ENCODE measurements at places on chromosomes 1 and 21. TPM values are rescaled to one million over a fixed set of nuclear protein-coding genes. Genes with fewer than 3 reads are reported as not detected.

GRCh38 chr1:24727501-24728216 is 17.6 kb upstream of the CLIC4 start:
- DNase-seq, result no peak

GRCh38 chr21:33434770-33435360 is 31.7 kb downstream of the IFNGR2 start:
- no peak for DNase-seq

DNA sequence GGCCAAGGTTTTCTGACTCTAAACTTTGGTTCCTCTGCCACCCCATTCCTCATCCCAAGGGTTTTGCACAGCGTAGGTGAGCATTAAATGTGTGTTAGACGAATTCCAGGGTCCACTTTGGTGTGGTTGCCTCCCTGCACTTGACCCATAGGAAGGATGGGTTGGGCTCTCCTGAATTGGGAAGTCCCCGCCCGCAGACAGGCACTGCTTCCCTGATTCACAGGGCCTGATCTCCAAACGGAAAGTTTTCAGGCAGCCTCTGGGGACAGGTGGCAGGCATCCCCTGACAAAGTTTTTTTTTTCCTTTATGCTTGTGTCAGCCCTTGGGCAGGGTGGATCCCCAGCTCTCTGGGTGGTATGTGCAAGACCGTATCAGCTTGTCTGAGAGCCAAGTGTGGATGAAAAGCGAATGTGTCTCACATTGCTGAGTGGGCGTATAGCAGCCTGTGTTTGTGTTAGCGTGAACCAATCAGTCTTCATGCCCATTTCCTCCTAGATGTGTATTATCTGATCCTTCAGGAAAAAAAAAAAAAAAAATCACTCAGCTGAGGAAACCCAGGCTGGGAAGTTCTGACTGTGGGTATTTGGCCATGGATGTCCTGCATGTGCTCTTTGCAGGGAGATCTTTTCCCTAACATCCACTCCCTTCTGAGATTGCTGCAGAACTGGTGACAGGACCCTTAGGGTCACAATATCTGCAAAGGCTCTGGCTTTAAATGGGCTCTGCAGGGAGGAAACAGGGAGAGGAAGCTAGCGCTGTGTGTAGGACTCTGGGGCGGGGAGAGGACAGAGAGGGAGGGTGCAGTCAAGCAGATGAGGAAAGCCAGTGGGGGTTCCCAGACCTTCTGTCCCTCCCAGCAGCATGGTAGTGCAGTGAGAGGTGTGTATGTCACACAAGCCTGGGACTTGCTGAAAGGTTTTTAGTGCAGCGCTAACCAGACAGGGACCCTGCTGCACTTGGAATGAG is 42.2 kb upstream of the TRABD2B start:
- no peak for DNase-seq

- DNase-seq, result peak; percentile 34
Measured at GRCh38 chr1:205700865-205701401, 20.6 kb upstream of the SLC45A3 start.

DNA sequence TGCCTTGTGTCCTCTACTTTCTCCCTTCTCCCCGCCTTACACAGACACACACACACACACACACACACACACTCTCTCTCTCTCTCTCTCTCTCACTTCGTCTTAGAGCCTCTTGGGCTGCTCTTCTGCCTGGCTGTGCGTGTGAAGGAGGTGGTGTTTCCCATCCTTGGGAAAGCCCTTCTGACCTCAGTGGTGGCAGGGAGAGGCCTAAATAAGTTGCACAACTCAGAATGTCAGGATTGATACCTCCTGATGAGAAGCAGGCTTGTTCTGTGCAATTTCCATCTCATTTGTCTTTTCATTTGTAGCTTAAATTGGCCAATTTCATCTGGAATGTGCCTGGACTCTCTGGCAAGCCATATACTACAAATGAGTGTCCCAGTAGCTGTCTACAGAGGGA is 25.0 kb downstream of the LRRN2 start:
- no peak for DNase-seq

DNA sequence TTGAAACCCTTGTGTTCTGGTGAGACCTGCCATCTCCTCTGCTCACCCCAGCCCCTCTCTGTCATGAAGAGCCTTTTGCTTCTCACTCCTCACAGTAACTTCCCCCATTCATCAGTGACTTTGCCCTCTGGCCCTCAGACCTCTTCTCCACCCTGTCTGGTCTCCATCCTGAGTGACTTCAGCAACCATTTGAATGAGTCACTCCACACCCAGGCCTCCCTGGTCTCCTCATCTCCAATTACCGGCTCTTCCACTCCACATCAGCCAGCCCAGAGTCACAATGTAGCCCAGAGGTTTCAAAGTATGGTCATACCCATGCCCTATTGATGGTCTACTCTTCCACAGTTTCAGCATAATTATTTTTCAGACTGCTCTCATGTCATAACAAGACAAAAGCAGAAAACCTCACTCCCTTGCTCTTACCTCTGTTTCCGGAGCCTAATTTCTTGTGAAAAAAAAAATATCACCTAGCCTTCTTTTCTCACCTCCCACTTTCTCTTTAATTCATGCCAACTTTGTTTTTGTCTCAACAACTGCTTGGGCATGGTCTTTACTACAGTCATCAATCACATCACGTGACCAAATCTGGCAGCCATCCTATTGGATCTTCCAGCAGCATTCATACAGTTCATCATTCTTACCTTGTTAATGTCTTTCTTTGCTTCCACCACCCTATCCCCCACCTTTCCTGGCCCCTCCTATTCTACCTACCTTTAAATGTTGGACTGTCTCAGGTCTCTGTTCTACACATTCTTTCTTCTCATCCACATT is 35.6 kb upstream of the NEK7 start:
- DNase-seq, result no peak

DNA sequence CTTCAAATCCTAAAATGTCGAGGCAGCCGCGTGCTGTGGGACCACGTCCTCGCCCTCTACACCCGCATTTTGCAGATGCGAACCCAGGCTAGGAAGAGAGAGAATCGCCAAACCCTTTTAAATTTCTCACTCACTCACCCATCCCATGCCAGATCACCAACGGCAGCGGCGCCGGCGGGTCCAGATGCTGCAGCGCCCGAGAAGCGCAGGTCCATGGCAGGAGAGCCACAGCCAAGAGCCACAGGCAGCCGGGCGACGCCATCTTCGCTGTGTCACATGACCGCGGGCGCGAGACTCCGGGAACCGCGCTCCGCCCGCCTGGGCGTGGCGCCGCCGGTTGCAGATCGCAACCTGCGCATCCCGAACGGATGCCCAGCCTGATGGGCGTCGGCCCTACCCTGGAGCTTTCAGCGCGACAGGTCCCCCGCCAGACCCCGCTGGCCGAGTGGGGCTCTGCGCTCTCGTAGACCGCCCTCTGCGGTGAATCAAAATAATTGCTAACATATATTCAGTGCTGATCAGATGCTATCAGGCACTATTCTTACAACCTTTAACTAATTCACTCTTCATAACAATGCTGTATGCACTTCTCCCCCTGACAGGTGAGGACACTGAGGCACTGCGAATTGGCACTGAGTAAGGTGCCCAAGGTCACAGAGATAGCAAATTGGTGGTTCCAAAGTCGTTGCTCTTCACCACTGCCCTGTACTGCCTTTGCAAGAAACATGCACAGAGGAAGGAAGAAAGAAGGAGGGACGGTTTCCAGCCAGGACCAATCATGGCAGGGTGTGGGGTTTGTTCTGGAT is at the start of gene PPT1:
Gene PPT1, minus strand, starts transcription at position 276 of the 806 bp plus-strand sequence. Its CDS starts 14 bp downstream, at position 262.
- DNase-seq, result peak; percentile 85

DNA sequence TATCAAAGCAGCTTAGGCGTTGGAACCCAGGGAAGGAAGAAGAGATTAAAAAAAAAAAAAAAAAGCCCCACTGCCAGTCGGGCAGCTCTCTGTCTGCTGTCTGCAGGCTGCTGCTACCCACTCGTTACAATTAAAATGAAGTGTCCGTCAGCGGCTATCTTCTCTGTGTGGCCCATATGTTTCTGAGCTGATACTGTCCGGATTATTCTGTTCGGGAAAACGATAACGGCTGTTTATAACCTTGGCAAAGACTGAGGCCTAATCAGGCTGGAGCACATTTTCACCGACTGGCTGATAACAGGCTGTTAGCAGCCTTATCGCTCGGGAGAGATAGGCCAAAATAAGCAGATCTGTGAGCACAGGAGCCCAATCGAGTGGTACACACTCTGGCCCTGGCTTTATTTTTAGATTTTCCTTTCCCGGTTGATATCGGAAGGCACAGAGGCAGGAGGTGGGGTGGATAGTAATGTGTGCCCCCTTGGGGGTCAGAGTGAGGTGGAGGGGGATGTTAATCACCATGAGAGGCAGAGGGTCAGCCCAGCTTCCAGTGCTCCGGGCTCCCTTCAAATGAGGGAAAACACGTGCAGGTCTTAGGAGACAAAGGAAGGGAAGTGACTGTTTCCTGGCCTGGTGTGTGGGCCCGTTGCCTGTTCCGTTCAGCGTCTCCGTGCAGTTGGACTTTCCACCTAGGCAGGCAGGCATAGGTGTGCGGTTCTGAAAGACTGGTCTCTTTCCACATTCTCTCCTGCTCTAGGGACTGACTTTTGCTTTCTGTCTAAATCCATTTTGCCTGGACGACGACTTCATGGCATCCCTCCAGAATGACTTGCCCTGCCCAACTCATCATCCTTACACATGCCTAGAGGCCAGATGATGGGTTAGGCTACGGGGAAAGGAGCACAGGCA is 153.4 kb downstream of the PBX1 start:
- DNase-seq, result no peak

DNA sequence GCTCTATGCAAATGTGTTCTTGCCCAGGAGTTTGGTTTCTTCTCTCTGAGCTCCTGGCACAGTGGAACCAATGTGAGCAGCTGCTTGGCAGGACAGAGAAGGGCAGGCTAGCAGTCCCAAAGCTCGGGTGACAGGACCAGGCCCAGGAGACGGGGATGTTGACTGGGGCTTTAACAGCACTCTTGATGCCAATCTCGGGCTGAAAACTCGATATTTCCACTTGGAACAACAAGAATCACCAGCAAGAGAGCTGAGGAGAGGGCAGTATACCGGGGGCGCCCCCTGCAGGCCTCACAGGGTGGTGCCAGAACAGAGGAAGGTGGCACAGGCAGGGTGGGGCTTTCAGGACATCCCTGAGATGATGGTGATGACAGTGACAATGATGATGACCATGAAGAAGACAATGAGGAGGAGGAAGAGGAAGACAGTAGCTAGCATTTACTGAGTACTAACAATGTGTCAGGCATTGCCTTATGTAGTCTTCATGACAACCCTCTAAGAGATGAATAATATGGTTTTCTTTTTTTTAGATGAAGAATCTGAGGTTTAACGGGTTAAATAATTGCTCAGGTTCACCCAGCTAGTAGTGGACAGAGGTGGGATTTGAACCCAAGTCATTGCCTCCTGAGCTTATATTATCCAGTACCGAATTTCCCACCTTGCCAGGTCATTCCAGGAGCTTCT is 2.7 kb upstream of the KCNJ9 start:
- peak; percentile 78 for DNase-seq

DNA sequence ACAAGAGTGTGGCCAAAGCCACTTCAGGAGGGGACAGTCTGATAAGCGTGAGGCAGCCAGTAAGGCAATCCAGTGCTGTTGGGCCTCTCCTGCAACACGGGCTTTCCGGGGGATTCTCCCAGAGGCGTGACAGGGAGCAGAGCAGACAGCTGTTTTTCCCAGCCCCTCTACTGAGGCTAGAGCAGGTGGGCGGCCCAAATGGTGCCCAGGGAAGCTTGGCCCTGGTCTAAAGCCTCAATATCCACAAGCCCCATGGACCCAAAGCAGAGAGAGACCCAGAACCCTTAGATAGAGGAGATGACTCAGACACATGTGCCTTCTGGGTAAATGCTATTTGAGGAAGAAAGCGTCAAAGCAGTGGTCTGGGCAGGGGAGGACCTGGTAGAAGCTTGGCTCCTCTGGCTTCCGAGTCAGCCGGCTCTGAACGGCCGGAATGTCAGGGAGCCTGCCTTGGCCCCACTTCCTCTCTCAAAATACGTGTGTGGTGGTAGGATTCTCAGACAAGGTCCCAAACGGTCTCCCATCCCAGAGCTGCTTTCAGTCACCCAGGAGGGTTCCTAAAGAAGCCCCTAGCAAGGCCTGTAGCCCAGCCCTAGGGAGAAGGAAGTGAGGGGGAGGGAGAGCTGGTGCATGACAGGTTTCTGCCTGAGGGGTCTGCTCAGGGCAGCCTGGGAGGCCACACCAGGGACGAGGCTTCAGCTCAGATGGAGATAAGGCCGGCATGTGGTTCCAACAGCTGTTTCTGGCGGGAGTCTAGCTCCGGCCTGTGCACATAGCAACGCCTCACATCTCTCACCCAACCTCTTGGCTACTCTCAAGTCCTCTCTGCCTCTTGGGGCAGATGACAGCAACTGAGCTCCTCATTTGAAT is 28.8 kb downstream of the PIK3C2B start:
- DNase-seq, result no peak

DNA sequence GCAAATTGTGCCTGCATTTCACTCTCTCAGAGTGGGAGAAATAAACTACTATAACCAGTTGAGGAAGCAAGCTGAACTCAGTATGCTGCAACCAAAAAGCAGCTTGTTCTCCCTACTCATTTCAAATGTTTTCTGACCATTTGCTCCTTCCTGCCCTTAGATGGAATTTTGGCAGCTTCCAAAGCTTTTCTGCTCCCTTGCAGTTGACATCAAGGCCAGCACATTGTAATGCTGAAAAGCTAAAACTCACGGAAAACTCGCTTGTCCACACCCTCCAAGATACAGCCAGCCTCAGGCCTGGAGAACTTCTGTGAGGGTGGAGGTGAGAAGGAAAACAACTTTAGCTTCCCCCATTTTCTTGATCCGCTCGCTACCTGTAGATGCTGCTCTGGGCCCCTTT is 5.0 kb upstream of the CHML start:
- DNase-seq, result no peak

GRCh38 chr1:242128951-242129502 is 130.1 kb upstream of the MAP1LC3C start:
- DNase-seq, result no peak

DNA sequence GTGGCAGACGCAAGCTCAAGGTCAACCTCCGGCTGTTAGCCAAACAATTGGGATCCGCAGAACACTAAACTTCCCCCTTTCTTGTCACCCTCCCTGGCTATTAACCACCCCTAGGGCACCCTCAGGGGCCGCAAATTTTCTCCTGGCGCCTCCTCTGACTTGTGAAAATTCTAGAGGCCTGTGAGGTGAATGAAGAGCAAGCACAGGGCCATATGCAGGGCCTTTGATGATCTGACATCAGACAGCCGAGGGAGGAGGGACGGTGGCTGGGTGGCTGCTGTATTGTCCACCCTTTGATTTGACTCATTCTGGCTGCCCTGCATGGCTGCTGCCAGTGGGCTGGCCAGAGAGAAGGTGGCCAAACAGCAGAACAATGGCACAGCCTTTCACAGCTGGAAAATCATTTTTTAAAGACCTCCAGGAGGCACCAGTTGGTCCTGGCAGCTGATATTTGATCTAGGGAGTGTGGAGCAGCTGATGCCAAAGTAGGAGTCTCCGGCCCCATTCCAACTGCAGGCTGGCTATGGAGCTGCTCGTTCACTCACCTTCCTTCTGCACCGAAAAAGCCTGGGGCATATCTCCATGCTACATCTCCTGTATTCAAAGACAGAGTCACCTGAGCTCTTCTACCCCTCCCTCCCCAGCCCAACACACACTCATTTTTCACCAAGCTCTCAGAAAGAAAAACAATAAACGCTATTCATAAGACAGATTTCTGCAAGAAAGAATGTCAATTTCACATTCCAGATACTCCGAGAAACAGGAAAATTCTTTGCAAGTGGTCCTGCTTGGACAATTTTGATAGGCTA is 44.9 kb upstream of the BARHL2 start:
- DNase-seq, result no peak

- no peak for DNase-seq
Measured at GRCh38 chr1:162142968-162143367, 73.5 kb downstream of the NOS1AP start.

POTED gene
- total RNA-seq, result not detected

SPRR1B gene
- not detected for total RNA-seq

RAB7B gene
- not detected for total RNA-seq

ZNF648 gene
- 0.27 TPM for total RNA-seq

HSD3B1 gene
- not detected for total RNA-seq

CFHR3 gene
- 0.27 TPM for total RNA-seq

ARHGAP29 gene
- total RNA-seq, result 4.4 TPM

CD5L gene
- total RNA-seq, result not detected
